ENCODE measurements at places on chromosomes 3 and 15.
A peak's percentile ranks its signal among the peaks of the same experiment; 100 is the strongest.

- DNase-seq, result no peak
Measured at GRCh38 chr15:80727196-80727595, 32.1 kb downstream of the ABHD17C start.

DNA sequence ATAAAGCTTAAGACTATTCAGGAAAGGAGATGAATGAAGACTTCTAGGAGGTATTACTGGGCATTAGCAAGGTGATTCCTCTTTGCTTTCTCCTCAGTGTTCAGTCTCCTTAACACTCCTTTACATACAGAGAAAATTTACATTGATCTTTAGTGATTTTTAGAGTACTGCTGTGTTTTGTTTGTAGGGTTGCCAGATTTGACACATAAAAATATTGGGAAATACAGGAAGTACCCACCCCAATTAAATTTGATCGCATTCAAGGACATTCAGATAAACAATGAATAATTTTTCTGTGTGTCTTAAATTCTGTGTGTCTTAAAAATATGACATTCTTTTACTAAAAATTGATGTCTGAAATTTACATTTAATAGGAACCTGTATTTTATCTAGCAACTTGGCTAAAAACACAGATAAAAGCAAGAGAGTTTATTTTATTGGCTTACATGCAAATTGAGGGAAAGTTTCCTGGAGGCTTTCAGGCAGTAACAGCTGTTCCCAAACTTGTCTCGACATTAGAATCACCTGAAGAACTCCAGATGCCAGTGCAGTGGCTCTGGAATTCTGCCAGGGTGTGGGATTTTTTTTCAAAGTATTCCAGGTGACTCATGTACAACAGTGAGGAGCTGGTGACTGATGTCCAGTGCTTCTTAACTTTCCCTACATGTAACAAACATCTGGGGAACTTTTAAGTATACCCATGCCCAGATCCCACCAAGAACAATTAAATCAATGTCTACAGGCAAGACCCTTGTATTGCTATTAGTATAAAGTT is 23.4 kb upstream of the PLOD2 start:
- DNase-seq, result no peak

- peak; percentile 77 for DNase-seq
Measured at GRCh38 chr3:122074621-122075265, 19.6 kb downstream of the CD86 start.

- no peak for DNase-seq
Measured at GRCh38 chr3:173789530-173790162, 392.1 kb downstream of the NLGN1 start.

DNA sequence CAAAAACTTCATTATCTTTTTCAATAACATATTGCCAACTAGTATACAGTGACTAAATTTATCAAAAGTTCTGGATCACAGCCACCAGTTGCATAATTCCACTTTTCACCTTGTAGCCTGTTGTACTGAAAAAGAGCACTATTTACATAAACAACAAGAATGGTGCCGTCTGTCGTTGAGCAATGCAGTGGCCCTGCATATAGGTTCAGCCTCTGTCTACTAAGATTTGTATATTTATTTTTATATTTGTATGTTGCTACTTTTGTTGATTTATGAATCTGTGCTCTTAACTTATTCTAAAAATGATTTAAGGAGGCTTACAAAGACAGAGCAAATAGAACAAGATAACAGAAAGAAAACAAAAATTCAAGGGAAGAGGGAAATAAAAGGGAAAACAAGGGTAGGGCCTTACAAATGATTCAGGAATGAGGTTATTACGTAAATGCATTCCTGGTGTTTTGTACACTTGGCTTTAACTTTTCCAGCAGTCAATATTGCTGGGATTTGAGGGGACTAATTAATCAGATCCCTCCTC is 257.6 kb upstream of the STT3B start:
- DNase-seq, result no peak

DNA sequence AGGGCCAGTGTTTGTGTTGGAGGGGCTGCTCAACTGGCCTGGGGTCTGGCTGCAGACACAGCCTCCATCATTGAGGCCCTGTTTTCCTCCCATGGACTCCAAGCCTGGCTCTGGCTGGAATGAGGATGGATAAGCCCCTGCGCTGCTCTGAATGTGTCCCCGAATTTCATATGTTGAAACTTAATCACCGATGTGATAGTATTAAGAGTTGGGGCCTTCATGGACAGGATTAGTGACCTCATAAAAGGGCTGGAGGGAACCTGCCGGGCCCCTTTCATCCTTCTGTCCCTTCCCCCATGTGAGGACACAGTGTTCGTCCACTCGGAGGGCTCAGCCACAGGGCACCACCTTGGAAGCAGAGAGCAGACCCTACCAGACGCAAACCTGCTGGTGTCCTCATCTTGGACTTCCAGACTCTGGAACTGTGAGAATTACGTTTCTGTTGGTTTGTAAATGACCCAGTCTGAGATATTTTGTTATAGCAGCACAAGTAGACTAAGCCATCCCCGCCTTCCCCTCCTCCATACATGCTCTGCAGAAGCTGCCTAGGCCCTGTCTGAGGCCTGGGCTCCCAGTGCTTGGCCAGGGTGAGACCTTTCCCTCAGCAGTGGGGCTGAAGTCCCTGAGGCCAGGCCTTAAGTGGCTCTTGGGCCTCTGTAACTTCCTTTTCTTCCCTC is 3.8 kb upstream of the LCTL start:
- no peak for DNase-seq

DNA sequence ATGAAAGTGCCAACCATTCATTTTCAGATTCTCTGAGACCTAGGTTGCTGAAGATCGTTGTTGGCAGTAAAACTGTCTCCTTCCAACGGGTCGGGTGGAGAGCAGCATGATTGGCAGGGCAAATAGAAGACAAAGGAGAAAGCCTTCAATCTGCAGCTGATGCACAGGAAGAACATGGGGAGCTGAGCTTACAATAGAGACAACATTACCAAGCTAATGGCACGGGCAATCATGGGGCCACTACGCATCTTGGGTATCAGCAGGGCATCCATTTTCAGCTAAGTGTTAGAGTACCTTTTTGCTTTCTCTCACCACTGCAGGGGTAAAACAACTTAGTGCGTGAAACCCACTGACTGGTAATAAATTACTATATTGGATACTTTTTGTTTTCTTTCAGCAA is 114.8 kb downstream of the WDR72 start:
- no peak for DNase-seq

GRCh38 chr15:68375191-68375631 is 56.8 kb downstream of the ITGA11 start:
- no peak for DNase-seq

DNA sequence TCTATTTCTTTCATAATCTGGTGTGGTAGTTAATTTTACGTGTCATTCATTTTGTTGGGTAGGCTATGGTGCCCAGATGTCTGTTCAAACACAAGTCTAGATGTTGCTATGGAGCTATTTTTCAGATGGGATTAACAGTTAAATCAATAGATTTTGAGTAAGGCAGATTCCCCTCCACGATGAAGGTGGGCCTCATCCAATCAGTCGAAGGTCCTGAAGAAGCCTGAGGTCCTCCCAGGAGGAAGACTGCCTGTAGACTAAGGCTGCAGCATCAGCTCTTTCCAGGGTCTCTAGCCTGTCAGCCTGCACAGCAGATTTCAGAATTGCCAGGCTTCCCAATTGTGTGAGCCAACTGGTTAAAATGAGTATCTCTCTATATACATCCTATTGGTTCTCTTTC is 92.9 kb downstream of the GABRB3 start:
- DNase-seq, result no peak

DNA sequence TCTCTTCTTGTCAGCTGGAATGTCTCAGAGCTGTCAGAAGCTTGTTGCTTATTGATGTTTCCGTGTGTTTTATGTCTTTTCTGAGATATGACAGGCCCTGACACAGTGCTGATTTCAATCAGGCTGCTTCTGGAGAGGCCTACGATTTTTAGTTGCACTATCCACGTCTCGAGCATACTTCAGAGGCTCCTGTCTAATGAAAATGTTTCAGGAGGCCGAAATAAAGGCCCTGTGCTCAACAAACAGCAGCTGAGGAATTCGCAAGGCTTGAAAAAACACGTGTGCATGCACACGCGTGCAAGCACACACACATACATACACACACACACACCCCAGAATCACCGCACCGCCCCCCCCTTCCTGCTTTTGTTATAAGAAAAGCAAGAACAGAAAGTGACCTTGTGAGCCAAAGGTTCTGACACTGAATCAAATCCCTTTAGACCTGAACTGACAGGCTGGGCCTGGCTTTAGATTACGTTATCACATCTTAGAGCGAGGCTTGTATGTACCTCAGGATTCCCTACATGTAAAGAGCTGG is 296.6 kb downstream of the NR2F2 start:
- no peak for DNase-seq

GRCh38 chr3:114122027-114122709 is 56.7 kb downstream of the DRD3 start:
- no peak for DNase-seq

DNA sequence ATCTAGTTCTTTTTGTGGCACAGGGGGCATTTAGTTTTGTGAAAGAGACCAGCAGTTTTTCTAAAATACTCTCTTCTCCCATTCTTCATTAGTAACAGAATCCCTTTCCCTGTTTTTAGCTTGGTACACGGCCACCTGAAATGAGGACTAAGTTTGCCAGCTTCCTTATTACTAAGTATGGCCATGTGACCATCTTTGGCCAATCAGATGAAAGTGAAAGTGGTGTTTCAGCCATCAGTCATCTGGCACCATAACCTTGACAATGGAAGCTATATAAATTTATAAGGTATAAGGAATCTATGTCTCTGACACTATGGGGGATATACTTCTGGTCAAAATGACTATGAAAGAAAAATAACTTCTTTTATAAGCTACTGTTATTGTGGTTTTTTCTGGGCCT is 570.4 kb downstream of the AGBL1 start:
- DNase-seq, result peak; percentile 2

DNA sequence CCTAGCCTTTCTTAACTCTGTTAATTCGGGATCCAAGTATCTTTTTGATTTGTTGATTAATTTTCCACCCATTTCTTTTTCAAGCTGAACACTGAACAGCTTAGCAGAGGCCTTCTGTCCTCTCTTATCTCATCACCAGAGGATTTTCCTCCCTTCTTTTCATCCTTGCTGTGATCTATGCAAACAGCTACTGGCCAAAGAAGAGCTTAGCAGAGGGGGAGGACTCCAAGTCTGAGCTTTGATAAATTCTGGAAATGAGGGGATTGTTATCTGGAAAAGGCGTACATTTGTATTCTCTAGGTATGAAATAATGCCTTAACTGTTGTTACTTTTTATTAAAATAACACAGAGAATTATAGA is 13.4 kb downstream of the DZIP3 start:
- DNase-seq, result no peak

DNA sequence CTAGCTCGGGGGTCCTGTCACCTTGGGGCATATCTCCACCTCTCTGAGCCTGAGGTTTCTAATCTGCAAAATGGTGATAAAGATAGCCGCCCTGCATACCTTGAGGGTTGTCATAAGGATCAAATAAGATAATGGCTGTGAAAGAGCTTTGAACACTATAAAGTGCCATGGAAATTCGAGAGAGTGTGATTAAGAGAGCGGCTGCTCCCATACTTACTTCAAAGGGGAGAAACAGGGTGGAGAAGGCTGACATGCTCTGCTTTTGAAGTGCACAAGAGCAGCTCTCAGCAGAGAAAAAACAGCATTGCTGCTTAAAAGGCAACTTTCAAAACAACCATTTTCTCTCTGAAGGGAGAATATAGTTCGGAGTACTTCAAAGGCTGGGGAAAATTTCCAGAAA is 529.2 kb downstream of the EPHB1 start:
- no peak for DNase-seq

GRCh38 chr15:41634072-41634626 is 26.1 kb upstream of the MGA start:
- no peak for DNase-seq

- no peak for DNase-seq
Measured at GRCh38 chr3:141710888-141711616, 27.0 kb upstream of the RNF7 start.

GRCh38 chr3:72606005-72606800 is 242.0 kb downstream of the SHQ1 start:
- DNase-seq, result no peak

DNA sequence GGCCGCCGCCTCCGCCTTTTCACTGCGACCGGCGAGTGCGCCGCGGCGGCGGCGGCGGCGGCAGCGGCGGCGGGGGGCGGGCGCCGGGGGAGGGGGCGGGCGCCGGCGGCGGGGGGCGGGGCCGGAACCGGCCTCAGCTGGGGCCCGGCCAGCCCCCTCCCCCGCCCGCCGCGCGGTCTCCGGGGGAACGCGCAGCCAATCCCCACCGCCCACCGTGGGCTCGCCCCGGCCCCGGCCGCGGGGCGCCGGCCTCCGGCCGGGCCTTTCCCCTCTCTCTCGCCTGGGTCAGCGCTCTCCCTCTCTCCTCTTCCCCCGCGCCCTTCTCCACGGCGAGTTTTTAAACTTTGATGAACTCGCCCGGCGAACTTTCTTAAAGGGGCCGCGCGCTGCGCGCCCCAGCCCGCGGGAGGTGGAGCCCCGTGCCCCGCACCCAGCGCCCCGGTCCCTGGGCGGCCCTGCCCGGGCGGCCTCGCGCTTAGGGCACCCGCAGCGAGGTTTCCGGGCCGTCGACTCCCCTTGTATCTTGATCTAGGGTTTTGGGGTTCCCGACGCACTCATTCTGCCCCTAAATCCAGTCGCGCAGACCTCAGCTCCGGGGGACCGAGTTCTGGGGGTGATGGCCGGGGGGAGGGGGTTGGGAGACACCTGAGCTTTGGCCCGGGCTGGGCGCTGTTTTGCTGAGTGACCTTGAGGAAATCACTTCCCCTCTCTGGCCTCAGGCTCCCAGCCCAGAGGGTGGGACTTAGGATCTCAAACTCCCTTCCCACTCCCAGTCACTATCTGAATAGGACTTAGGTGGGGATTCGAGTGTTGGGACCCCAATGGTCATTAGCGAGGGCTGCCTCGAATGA is at the start of gene RBPMS2:
TSS of gene RBPMS2 (minus strand) at position 39 of the 851 bp plus-strand sequence. CDS start 270 bp downstream, outside the sequence.
- DNase-seq, result no peak

DNA sequence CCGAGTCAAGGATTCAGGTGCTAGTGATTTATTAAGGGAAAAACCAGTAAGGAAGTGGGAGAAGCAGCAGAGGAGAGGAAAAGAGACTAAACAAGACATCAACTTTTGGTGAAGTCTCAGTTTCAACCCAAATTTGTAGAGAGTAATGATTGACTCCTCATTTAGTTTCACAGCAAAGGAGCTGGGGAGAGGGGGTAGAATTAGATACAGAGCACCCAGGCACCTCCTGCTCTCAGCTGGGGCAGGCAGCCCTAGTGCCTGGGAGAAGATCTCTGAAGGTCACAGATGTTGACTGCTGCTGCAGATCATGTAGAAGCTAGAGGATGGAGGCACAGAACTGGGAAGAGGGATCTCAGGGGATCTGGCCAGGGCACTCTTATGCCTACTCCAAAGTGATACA is 29.1 kb downstream of the RPL39L start:
- no peak for DNase-seq

- no peak for DNase-seq
Measured at GRCh38 chr3:72821161-72821781, 27.0 kb downstream of the SHQ1 start.

DNA sequence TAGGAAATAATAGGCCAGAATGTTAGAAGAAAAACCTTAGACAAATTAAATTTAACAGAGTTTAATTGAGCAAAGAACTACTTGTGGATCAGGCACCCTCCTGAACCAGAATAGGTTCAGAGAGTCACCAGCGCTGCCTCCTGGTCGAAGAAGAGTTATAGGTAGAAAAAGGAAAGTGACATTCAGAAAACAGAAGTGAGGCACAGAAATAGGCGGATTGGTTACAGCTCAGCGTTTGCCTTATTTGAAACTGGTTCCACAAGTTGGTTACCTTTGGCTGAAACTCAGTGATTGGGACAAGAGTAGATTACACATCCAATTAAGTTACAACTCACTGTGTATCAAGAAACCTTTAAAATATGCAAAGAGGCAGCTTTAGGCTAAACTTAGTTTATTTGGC is 4.4 kb downstream of the AADAC start:
- DNase-seq, result no peak
